Mesothelial cell of epicardium (in vitro differentiated cells): ENCODE measurements at places on chromosomes 7 and 10.

DNA sequence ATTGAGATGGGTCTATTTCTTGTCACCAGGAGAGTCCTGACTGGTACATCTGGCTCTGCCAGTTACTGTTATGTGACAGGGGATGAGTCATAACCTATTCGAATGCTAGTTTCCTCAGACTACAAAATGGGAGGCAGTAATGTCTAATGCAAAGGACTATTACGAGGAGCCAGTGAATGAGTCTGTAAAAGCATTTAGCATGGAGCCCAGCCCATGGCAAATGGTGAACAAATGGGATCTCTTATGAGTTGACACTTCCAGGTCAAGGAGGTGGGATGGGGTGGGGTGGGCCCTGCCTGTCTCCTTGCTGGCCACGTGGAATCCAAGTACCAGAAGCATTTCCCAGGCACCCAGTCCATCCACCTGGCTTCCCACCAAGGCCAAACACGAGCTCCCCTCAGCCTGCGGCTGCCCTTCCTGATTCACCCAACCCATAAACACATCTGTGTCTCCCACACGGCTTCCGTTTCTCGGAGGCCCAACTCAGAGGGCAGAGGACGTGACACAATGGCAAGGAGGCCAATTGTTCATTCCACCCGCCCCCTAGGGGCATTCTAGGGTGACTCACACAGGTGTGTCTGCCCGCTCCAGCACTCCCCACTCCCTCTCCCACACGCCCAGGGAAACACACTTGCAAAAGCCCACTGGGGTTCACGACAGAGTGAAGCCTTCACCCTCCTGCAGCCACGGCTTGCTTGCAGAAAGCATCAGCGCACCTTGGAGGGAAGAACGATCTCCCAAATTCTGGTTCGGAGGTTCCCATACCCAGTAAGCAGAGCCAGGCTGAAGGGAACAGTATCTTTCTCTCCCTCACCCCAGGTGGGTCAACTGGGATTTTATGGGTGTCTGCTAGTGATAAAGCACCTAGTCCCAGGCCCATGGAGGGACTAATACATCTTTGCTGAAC lies 109.8 kb downstream of the SH3PXD2A start:
- peaks cover 12% of the 10 kb centered on the region for H3K4me1 ChIP-seq
- no peak for DNase-seq
- H3K27me3 ChIP-seq, result no peaks in the 10 kb centered on the region
- no peak overlapping the region for H3K4me3 ChIP-seq

DNA sequence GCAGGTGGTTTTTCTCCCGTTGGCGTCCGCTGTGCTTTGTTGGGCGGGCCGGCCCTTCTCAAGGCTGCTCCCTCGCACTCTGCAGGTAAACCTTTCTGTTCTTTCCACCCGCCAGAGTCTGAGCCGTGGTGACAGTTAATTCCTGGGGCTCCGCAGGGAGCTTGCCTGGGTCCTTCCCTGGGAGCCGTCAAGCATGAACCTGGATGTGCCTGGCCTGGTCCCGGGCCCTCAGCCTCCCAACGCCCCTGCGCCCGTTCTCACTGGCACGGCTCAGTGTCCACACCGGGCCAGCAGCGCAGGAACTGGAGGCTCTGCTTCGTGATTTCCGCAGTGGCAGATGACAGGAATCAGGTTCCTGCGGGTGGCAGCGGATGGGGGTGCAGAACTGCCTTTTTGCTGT lies 10.9 kb upstream of the NKX6-2 start:
- H3K36me3 ChIP-seq, result no peaks in the 10 kb centered on the region
- no peak overlapping the region for H3K27ac ChIP-seq
- peaks cover 35% of the 10 kb centered on the region for H3K27me3 ChIP-seq
- no peak for DNase-seq
- no peaks in the 10 kb centered on the region for H3K4me1 ChIP-seq

- no peaks in the 10 kb centered on the region for H3K27me3 ChIP-seq
- DNase-seq, result no peak
- no peaks in the 10 kb centered on the region for H3K36me3 ChIP-seq
- H3K27ac ChIP-seq, result peak overlapping the region; percentile 15
Measured at GRCh38 chr7:127822822-127823508, 171.0 kb downstream of the SND1 start.

GRCh38 chr10:124597846-124598165 lies 136.2 kb downstream of the LHPP start:
- H3K27ac ChIP-seq, result no peak overlapping the region
- H3K27me3 ChIP-seq, result no peaks in the 10 kb centered on the region
- H3K36me3 ChIP-seq, result no peaks in the 10 kb centered on the region
- H3K4me3 ChIP-seq, result no peak overlapping the region

GRCh38 chr10:126670056-126670894 lies at the start of gene C10orf90:
C10orf90 (minus strand) TSS chr10:126670693; CDS start chr10:126670480, 213 bp downstream.
- DNase-seq, result no peak
- peaks cover 10% of the 10 kb centered on the region for H3K27me3 ChIP-seq
- no peak within 1 kb of the TSS for H3K27ac ChIP-seq
- peaks cover 7% of the 10 kb centered on the region for H3K4me1 ChIP-seq

DNA sequence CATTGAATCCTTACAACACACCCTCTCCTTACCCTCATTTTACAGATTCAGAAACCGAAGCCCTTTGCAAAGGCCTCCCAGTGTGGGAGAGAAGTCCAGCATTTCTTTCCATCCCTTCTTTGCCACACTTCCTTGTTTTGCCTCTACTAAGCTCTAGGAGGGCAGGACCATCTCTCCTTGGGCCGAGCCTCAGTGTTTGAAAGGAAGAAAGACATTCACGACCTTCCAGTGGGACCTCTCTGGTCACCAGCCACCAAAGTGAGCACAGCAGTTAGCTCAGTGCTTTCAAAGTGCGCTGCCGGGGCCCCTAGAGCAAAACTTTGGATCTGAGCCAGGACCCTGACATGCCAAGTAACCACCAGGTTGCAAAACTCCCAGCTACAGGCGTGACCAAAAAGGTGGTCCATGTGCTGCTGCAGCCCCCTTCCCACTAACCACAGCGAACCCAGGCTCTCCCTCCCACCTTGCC lies 12.4 kb downstream of the CTBP2 start:
- peaks cover 3% of the 10 kb centered on the region for H3K36me3 ChIP-seq
- no peaks in the 10 kb centered on the region for H3K27me3 ChIP-seq
- H3K27ac ChIP-seq, result peak overlapping the region; percentile 88
- H3K4me1 ChIP-seq, result peaks cover 72% of the 10 kb centered on the region
- H3K4me3 ChIP-seq, result peak overlapping the region; percentile 40
- DNase-seq, result peak; percentile 58

GRCh38 chr10:70984986-70985722 lies 96.8 kb upstream of the PCBD1 start:
- no peak overlapping the region for H3K27ac ChIP-seq
- peaks cover 21% of the 10 kb centered on the region for H3K4me1 ChIP-seq
- DNase-seq, result no peak
- H3K27me3 ChIP-seq, result peaks cover 6% of the 10 kb centered on the region
- no peak overlapping the region for H3K4me3 ChIP-seq

DNA sequence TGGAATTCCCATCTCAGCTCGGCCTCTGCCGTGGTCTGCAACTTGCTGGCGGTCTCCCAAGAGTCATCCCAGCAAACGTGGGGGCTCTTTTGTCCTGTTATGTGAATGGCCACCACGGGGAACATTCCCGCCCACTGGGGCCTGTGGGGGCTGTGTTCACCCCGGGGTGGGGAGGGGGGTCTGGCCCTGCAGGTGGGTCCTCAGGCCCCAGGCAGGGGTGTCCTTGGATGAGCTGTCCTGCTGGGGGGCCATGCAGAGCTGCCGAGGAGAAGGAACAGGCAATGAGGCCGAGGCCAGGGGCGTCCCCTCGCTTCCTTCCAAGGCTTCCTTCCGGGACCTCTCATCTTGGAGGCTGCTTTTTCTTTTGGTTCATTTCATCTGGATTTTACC lies 24.4 kb upstream of the PITRM1 start:
- peaks cover 20% of the 10 kb centered on the region for H3K27me3 ChIP-seq
- H3K4me1 ChIP-seq, result peaks cover 11% of the 10 kb centered on the region
- no peak for DNase-seq
- H3K27ac ChIP-seq, result no peak overlapping the region

DNA sequence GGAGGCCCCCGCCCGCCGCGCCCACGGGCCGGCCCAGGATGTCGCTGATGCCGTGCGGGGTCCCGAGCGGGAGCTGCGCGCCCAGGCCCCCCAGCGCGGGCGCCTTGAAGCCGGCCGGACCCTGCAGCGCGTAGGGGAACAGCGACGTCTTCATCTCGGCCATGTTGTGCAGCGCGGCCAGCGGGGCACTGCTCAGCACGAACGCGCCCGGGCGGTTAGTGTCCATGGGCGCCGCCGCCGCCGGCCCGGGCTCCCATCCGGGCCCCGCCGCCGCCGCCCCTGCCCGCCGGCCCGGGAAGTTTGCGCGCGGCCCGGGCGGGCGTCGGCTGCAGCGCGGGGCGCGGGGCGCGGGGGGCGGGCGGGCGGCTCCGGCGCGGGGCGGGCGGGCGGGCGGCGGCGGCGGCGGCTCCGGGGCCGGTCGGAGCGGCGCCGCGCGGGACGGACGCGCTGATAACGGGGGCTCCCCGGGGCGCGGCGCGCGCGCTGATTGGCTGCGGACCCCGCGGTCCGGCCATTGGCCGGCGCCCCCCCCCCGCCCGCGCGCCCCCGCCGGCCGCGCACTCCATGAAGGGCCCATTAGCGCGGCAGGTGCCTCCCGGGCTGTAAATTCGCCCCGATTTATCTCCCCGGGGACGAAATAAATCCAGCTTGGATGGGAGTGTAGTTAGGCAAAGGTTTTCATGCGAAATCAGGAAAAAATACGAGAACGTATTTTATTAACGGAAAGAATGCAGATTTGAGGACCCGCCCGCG lies at the start of gene NKX6-2:
Gene NKX6-2 (minus strand): TSS at position 425 of the 753 bp plus-strand sequence. CDS start 199 bp downstream, at position 226.
- peak within 1 kb of the TSS; percentile 15 for H3K4me3 ChIP-seq
- no peaks in the 10 kb centered on the region for H3K4me1 ChIP-seq
- no peak for DNase-seq
- H3K27ac ChIP-seq, result no peak within 1 kb of the TSS
- H3K36me3 ChIP-seq, result peaks cover 24% of the 10 kb centered on the region
- peaks cover 73% of the 10 kb centered on the region for H3K27me3 ChIP-seq

- H3K27ac ChIP-seq, result no peak overlapping the region
- no peaks in the 10 kb centered on the region for H3K36me3 ChIP-seq
- H3K4me1 ChIP-seq, result no peaks in the 10 kb centered on the region
- no peaks in the 10 kb centered on the region for H3K27me3 ChIP-seq
- no peak for DNase-seq
Measured at GRCh38 chr10:84179059-84179710, 5.6 kb downstream of the GPR15LG start.

DNA sequence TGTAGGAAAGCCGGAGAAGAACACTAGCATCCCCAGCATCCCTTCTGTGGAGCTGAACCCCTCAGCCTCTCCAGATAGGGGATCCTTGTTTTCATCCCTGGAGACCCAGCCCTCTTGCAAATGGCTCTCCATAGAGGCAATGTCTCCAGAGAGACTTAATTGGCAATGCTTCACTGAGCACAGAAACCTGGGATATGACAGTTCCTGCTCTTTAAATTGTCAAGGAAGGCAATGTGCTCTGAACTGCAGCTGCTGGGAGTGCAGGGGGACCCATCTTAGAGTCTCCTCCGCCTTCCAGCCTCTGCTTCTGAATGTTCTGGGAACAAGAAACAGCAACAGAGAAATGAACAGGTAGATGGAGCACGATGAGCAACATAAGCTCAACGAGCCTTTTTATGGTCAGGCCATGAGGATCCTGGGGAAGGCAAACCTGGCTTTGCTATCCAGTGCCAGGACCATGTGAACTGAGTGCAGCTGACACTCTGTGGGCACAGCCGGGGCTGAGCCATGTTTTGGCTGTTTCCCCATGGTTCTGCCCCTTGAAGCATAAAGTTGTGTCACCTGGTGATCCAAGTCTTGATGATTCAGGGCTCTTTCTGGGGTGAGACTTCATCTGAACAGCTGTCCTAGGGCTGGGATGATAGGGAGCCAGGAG lies 481.0 kb downstream of the PLXNA4 start:
- H3K4me1 ChIP-seq, result no peaks in the 10 kb centered on the region
- H3K27ac ChIP-seq, result no peak overlapping the region
- H3K4me3 ChIP-seq, result no peak overlapping the region
- H3K27me3 ChIP-seq, result peaks cover 67% of the 10 kb centered on the region
- H3K36me3 ChIP-seq, result no peaks in the 10 kb centered on the region

DNA sequence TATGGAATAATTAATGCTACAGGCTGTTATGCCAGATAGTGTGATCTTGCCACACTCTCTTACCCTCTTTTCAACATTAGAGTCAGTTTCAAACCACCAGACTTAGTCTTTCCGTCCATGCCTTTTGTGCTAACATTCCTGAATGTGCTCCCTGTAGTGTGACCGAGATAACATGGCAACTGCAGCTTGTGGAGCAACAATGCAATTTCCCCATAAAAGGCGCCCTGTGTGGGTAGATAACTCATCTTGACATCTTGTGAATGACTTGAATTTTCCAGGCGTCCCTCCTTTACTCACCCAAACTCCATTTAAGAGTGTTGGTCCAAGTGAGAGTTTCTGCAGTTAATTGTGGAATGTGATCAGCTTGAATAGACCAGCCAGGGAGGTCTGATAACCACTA lies 99.6 kb downstream of the DNAH11 start:
- H3K4me3 ChIP-seq, result no peak overlapping the region
- H3K27me3 ChIP-seq, result peaks cover 2% of the 10 kb centered on the region
- peaks cover 29% of the 10 kb centered on the region for H3K4me1 ChIP-seq

DNA sequence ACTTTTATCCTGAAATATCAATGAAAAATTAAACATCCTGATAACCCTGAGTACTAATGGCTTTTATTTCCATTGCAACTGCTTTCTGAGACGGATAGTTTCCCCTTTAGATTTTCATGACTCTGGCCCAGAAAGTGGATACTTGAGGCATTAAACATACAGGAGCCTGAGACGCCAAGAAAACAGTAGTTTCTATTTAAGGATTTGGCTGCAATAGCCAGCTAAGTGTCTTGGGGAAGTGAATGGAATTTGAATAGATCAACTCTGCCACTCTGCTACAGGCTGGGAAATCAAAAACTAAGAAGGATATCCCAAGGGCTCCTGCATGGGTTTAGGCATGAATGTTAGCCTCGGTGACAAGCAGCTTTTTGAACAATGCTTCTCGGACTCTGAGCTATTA lies 24.7 kb upstream of the GPAM start:
- H3K36me3 ChIP-seq, result no peaks in the 10 kb centered on the region
- no peak overlapping the region for H3K4me3 ChIP-seq
- no peak for DNase-seq
- H3K27ac ChIP-seq, result no peak overlapping the region
- H3K27me3 ChIP-seq, result peaks cover 21% of the 10 kb centered on the region
- no peaks in the 10 kb centered on the region for H3K4me1 ChIP-seq
